ENCODE measurements at places on chromosomes 1 and 21.

DNA sequence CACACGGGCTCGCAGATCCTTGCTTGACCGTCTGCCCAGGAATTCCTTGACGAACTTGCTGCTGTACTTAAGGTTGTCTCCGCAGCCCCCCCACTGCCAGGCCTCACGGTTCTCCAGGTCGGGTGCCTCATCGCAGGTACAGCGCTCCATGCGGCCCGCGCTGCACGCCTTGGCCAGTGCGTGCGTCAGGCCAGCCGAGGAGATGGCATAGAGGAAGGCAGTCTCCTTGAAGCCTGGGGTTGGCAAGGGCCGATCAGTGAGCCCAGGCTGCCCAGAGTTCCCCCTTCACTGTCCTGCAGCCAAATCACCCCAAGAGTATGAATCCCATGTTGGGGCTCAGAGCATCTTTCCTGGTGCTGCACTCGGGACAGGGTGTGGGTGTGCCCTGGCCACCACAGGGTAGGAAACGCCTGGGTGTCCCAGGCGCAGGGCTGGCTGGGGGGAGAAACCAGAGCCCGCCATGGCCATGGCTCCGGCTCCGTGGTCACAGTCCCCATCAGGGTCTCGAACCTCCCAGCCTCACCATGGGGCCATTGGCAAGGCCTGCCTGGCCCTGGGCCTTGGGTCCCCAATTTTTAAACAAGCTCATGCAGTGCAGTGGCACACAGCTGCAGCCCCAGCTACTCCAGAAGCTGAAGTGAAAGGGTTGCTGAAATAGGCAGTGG is 23.4 kb downstream of the WNT9A start:
- no peak for DNase-seq

- no peak for DNase-seq
Measured at GRCh38 chr1:189609167-189609566, 868.5 kb downstream of the BRINP3 start.

DNA sequence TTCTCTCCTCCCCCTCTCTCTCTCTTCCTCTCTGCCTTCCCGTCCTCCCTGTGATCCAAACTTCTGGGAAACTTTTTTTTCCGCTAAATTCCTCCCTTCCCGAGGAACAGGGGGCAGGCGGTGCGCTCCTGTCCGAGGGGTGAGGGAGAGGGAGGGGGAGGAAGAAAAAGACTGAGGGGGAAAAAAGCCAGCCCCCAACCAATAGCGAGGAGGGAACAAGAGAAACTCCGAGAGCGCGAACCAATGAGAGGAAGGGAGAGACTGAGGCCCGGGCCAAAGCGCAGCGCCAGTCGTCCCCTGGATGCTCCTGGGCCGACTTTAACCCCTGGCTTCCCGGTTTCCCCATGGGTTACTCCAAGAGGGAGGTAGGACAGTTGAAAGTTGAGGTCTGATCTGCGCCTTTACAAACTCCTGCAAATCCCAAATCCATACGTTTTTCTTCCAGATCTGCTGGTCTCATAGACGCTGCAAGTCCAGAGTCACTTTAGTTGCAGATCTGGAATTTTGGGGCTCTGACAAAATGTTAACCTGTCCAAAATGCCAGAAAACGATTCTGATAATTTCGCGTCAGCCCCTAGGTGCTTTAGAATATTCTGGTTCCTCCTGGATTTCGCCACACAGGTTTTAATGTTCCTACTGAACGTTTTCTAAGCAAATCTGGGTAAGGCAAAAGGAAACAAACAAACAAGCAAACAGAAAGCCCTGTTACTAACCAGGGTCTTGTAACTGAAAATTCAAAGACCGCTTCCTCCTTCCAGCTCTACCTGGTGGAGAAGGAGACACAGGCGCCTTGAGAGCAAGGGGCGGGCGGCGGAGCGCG is at the start of gene TBX15:
Gene TBX15 (minus strand): TSS at position 158 of the 820 bp plus-strand sequence. CDS start 548 bp downstream, outside the sequence.
- DNase-seq = no peak

- no peak for DNase-seq
Measured at GRCh38 chr1:96688767-96689166, 32.8 kb upstream of the PTBP2 start.

All from AG08396 (cell line).